NCI-H460 (cell line): ENCODE measurements at places on chromosomes 5 and 9.

DNA sequence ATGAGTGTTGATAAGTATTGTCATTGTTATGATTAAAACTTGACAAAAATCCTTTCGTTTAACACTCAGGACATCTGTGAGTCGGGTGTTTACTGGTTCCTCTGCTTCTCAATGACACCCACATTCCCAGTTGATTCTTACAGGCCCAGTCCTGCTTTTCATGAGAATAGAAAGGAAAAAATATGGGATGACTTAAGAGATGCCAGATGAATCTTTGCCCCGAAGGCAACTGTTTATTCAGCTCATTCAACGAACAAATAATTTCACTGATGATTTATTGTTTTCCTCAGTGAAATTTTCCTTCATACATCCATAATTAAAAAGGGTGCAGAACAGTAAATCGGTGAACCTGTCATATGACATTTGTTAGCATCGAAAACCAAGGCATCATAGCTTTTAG is 452.4 kb upstream of the WWC1 start:
- DNase-seq: no peak

DNA sequence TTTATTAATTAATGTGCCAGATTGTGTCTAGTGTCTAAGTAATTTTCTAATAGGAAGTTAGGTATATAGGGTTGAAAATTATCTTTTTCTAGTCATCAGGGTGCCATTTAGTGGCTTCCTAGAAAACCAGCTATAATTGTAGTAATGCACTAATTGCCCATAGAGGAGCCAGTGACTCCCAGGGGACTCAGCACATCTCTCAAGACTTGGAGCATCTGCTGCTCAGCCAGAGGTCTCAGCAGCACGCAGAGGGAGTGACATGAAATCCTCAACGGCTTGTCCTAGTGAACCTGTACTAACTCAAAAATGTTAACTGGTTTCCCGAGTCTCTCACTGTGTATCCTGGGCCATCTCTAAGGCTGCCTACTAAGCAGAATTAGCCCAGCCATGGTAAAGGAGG is 78.2 kb upstream of the MAN2A1 start:
- DNase-seq: no peak

GRCh38 chr5:122775550-122776542 is 966 bp downstream of the SNX2 start:
- DNase-seq: no peak

DNA sequence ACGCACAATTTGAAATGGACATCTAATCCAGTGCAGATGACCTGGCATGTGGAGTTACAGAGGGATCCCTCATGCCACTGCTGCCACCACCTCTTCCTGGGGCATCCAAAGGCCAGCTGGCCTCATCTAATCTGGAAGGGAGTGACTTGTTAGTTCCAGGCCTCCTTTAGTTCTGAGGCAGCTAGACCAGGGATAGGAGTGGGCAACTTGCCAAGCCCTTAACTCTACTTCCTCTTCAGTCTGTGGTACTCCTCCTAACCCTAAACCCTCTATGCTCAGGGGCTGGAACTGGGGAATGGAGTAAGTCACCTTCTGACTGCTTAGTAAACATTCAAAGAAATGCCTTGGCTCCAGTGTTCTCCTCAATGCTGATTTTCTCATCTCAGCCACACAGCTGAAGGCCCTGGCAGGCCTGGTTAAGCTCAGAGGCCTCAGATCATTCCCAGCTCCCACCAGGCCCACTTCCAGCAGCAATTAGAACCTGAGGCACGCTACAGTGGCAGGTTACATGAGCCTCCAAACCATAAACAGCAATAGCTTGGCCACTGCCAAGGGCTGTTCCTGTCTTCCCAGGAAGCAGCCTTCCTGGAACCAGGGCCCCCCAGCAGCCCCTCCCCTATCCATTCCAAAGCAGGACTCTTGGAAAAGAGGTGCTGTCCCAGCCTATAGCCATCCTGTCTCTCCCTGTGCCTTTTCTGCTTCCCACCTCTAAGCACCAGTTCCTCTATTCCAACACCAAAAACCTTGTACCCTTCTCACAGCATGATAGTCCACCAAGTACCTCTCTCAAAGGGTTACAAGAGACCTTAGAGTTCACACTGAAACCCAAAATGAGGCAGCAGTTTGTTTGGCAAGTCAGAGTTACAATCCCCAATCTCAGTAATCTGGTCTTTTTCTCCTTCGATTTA is 2.0 kb downstream of the EIF4EBP3 start:
- DNase-seq: no peak

DNA sequence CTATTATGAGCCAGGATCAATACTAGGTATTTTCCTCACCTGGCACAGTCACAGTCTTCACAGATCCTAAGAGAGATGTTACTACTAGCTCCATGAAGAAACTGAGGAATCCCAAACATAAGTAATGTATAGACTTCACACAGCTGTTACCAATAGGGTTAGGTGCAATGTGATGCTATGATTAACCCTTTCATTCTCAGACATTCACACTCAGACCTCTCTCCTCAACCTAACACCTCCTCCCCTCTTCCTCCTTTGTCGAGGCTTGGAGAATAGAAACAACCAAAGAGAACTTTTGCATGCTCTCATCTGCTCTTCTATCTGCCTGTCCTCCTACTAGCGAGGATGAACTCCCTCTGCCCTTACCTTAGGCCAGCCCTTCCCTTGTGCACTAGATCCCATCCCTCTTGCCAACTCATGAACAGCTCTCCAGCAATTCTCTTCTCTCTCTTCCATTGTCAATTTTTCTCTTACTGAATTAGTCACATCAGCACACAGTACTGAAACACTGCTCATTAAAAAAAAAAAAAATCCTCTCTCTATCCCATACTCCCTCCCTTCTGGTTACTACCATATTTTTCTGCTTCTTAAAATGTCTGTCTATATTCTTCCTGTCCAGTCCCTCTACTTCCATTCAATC is 47.7 kb downstream of the MAPKAP1 start:
- no peak for DNase-seq

DNA sequence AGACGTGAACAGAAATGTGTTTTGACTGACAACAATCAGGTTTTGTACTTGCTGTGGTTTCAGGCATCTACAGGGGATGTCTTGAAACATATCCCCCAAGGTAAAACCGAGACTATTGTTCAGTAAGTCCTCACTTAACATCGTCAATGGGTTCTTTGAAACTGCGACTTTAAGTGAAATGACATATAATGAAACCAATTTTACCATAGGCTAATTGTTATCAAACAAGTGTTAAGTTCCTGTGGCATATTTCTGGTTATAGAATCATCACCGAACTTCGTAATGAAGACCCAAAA is 16.4 kb upstream of the OMD start:
- no peak for DNase-seq

- no peak for DNase-seq
These were observed 37.8 kb downstream of the RABGAP1 start for GRCh38 chr9:122978601-122979000.

DNA sequence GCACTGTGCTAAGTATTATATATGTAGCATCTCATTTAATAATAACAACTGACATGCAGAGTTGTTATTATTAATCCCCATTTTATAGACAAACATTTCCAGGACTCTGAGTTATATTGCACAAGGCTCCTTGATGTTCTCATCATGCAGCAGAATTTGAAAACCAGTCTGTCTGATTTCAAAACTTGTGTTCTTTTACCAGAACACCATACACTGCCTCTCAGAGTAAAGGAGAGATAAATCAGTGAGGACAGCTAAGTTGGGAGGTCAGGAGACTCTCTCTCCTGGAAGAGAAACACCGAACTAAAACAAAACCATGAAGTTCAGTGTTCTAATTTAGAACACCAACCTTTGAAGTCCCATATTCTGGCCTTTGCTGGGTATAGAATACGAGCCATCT is 92.7 kb upstream of the TNC start:
- DNase-seq: no peak
